ENCODE measurements at places on chromosomes 5 and 9.

DNA sequence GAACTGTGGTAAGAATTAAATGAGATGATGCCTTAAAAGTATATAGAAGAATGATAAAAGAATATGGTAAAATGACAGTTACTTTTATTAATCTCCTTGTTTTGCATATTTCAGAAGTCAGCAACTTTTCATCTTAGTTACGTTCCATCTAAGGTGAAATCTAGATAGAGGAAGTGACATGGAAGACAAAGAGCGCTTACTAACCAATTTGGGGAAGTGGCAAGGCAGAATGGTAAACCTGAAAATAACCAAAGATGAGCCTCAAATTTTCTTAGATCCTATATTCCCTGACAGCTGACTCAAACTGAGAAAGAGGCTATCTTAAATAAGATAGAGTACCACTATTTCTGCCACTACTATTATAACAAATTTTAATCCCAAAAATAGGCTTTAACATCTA lies 52.5 kb downstream of the FGF10 start:
- DNase-seq = no peak

DNA sequence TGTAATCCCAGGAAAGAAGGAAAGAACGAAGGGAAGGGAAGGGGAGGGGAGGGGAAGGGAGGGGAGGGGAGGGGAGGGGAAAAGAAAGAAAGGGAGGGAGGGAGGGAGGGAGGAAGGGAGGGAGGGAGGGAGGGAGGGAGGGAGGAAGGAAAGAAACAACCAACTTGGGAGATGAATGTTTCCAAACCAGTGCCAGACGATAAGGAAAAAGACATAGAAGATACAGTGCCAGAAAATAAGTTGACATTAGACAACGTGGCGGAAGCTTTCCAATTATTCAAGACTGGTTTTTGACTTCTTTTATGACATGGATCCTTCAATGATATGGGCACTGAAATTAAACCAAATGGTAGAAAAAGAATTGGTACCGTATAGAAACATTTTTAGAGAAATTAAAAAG lies 181.2 kb upstream of the POU5F2 start:
- DNase-seq = no peak

GRCh38 chr5:142847898-142848790 lies 78.0 kb downstream of the ARHGAP26 start:
- no peak for DNase-seq

DNA sequence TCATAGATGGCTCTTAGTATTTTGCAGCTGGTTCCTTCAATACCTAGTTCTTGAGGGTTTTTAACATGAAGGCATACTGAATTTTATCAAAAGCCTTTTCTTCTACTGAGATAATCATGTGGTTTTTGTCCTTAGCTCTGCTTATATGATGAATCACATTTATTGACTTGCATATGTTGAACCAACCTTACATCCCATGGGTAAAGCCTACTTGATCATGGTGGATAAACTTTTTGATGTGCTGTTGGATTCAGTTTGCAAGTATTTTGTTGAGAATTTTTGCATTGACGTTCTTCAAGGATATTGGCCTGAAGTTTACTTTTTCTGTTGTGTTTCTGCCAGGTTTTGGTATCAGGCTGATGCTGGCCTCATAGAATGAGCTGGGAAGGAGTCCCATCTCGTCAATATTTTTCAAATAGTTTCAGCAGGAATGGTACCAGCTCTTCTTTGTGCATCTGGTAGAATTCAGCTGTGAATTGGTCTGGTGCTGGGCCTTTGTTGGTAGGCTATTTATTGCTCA lies 49.7 kb downstream of the YIPF5 start:
- DNase-seq = no peak

- no peak for DNase-seq
Observed at GRCh38 chr5:75260708-75261107, 24.0 kb upstream of the ANKRD31 start.

DNA sequence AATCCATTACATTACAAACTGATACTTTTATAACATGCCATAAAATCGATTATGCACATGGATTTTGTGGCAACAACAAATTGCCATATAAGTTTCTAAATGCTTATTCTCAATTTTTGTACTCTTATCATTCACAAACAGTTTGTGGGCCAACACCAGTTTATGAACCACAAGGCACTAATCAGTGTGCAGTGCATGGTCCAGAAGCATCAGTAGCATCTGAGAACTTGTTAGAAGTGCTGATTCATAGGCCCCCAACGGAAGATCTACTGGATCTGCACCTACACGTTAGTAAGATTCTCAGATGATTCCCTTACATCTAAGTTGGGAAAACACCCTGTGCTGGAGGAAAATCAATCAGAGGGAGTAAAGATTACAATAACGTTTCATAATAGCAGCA lies 242.8 kb downstream of the TRPM3 start:
- DNase-seq = no peak

- no peak for DNase-seq
Observed at GRCh38 chr9:113687680-113688371, 188.3 kb upstream of the ZNF618 start.

- peak; percentile 73 for DNase-seq
Observed at GRCh38 chr9:104927912-104928740, at the start of gene ABCA1. Gene ABCA1, minus strand, starts transcription at chr9:104928155. Its CDS starts 24,476 bp downstream, at chr9:104903679.

DNA sequence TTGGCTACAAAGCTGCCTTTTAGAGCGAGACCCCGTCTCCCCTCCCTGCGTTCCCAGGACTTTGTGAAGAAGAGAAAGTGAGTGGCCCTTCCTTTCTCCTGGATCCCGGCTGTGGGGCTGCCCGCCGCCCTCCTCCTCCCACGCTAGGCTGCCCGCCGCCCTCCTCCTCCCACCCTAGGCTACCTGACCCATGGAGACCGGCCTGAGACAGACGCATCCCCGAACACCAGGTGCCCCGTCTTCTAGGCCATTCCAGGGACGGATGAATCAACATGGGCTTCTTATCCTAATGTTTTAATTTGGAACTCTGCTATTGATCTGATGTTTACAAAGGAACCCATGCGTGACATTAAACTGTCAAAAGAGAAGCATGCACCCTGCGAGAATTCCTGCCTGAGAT lies 117.3 kb upstream of the LPCAT1 start:
- DNase-seq = peak; percentile 3

GRCh38 chr5:42514754-42515153 lies 91.5 kb downstream of the GHR start:
- DNase-seq = no peak

- DNase-seq = no peak
Observed at GRCh38 chr9:14768405-14769229, 46.1 kb upstream of the CER1 start.

DNA sequence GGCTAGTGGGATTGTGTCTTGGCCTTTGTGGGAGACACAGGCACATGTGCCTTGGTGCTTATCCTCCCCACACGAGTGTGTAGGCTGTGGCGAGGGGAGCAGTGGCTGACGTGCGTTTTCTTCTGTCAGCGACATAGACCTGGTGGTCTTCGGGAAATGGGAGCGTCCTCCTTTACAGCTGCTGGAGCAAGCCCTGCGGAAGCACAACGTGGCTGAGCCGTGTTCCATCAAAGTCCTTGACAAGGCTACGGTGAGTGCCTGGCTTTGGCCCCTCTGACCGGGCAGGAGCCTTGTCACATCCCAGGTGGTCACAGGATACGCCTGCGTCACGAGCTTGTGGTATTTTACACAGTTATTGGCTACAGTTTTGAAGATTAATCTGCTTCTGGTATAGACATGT lies 26.4 kb downstream of the TENT4A start:
- DNase-seq = no peak

DNA sequence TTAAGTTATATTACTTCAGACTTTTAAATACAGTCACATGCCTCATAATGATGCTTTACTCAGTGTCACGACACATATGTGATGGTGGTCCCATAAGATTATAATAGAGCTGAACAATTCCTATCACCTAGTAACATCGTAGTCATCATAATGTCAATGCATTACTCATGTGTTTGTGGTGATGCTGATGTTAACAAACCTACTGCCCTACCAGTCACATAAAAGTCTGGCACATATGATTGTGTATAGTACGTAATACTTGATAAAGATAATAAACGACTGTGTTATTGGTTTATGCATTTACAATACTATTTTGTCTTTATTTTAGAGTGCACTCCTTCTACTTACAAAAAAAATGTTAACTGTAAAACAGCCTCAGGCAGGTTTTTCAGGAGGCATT lies 103.7 kb downstream of the PAM start:
- no peak for DNase-seq

DNA sequence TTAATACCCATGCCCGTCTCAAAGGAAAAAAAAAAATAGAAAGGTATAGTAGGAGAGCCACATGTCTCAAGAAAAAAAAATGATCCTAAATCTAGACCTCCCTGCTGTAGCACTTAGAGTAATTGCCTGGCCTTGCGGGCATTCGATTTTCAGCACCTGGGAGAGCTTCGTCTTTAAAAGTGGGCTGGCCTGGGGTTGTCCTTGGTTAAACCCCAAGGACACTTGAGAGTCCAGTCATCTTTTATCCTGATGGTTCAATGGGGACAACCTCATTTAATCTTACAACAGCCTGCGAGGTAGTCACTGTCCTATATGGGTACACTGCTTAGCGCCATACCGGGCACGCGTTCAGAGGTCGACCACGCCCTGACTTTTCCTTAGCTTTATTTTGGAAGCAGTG lies 60.1 kb downstream of the MAT2B start:
- DNase-seq = no peak

DNA sequence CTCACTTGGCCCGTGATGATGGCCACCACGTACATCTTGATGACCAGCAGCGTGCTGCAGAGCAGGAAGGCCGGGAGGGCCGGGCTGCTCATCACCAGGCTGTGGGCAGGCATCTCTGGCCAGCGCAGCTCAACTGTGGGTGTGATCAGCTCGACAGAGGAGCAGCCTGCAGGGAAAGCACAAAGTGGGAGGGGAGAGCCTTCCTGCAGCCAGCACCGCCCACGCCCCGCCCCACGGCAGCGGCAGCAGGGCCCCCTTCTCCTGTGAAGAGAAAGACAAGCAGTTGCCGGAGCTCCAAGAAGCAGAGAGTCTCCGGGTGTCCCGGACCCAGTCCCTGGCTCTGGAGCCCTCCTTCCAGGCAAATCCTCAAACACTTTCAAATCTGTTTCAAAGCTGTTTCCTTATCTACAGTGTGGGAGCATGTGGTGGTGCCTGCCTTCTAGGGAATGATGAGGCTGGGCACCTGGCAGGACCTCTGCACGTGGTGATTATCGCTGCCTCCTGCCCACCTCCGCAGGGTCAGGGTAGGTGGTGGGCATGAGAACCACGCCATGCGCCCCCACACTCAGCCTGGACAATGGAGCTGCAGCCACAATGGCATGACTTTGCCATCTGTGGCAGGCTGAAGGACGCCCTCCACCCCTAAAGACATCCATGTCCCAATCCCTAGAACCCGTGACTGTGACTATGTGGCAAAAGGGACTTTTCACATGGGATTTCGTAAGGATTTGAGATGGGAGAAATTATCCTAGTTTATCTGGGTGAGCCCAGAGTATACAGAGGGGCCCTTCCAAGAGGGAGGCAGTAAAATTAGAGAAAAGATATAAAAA lies at the start of gene PTGES:
TSS of gene PTGES (minus strand) at position 143 of the 830 bp plus-strand sequence. CDS start at position 113, 30 bp downstream.
- DNase-seq = peak; percentile 61

GRCh38 chr5:12141496-12141895 lies 237.2 kb upstream of the CTNND2 start:
- DNase-seq = no peak

DNA sequence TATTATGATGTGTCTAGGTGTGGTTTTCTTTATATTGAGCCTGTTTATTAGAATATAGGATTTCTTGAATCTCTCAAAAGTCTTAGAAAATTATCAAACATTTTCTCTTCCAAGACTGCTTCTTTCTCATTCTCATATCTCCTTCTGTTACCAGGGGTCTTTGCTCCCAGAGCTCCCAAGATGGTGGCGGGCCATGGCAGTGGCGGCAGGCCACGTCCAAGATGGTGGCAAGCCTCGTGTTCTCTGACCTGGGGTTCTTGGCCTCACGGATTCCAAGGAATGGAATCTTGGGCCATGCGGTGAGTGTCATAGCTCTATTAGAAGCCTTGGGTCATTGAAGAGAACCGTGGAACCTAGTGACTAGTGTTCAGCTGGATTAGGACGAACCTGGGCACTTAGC lies 248.9 kb downstream of the SMARCA2 start:
- no peak for DNase-seq

DNA sequence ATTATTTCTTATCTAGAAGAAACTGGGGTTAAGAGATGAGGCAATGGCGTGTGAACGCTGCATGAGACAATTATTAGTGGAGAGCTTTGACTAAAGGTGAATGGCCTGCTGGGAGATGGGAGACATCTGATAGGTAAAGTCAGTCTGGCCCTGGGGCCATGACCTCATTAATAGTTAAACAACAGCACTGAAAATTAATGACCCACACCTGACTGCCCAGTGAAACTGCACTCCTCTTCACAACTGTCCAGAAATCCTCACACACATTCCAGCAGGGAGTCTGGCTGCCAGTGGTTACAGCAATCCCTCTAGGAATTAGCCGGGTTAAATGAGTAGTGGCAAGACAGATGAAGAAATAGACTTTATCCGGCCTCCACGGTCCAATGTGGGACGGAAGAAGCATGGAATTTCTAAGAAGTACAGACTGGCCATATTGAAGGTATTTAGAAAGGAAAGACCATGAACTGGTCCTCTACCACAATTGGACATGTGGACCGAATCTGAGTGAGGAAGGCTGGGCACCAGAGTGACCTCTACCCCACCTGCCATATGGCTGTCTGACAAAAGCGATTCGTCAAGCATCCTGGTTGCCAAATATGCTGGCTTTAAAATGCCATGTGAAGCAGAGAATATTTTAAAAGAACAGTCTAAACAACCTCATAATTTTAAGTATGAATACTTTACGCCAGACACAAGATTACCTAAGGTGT lies 138.4 kb downstream of the EFNA5 start:
- DNase-seq = no peak

DNA sequence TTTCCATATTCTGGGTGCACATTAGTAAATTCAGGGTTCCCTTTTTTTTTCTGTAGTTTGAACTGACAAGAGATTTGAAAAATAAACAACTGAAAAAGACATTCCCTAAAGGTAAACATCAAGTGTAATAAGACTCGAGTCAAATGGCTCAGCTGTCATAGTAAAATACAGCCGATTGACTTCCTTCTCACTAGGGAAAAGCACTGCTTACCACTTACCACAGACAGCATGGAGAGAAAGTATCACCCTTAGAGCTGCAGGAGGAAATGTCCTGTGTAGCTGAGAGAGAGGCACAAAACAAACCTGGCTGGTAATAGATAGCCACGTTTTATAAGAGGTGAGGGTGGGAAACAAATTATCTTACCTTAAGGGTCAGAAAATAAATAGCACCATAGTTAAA lies 12.1 kb upstream of the DMAC1 start:
- DNase-seq = no peak

Measured in activated T-cell treated with anti-CD3 and anti-CD28 coated beads, Interleukin-2, amount 50 U/mL, for 1 hour (primary cell).